Stimulated activated CD4-positive, alpha-beta T cell treated with anti-CD3 and anti-CD28 coated beads, Interleukin-15, amount 100 ng/mL, for 48 hours (primary cell): ENCODE measurements at places on chromosomes 13 and 19.
A peak's percentile ranks its signal among the peaks of the same experiment; 100 is the strongest.

DNA sequence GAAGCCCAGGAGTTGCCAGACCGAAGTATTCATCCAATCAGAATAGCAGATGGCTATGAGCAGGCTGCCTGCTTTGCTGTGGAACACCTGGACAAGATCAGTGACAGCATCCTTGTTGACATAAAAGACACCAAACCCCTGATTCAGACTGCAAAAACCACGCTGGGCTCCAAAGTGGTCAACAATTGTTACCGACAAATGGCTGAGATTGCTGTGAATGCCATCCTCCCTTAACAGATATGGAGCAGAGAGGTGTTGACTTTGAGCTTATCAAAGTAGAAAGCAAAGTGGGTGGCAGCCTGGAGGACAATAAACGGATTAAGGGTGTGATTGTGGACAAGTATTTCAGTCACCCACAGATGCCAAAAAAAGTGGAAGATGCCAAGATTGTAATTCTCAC lies 250.3 kb upstream of the OBI1 start:
- no peak for DNase-seq

DNA sequence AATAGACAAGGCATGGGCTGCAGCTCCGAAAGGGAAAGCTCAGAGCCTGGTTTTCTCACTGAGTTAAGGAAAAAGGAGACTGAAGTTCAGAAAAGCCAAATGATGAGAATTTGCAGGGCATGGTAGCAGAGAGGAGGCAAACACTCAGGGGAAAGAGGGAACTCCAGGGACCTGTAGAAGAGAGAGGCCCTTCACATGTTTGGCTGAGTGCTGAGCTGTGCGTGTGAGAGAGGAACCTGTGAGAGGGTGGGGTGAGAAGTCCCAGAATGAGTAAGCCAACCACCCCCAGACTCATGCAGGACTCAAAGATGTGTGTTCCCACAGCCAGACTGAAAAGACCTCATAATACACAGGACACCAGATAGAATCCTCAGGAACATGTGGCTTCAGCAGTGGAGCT lies 2.8 kb upstream of the CRYL1 start:
- DNase-seq = peak; percentile 8

GRCh38 chr13:112685896-112686295 lies 3.9 kb upstream of the ATP11A start:
- DNase-seq = no peak

- no peak for DNase-seq
These were observed 542.8 kb downstream of the RFC3 start for GRCh38 chr13:34360702-34361101.

DNA sequence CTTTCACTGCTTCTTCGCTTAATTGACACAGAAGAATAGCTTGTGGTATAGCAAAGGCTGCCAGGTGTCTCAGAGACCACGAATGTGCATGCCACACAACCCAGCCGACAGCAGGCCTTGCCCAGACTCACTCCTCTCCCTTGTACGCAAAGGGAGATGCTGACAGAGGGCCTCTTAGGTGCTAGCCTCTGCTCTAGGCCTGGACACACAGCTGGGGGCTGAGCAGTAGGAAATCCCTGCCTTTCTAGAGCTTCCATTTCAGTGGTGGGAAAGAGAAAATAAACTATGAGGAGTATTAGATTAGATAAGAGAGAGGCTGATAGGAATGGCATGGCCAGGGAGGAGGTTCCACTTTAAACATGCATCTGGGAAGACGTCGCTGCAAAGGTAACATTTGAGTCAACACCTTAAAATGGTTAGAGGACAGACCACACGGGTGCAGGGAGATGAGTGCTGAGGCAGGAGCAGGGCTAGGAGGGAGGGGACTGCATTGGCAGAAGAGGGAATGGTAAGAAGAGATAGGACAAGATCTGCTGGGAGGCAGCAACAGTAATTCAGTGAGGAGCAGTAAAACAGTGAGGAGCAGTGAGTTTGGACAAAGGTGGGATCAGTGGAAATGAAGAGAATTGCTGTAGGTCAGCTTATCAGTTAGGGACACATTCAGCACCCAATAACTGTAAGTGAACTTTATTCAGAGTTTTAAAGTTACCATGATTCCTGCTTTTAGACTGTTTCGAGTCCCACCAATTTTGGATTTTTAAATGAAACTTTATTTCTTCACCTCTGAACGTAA lies 100.0 kb downstream of the RNF17 start:
- no peak for DNase-seq

DNA sequence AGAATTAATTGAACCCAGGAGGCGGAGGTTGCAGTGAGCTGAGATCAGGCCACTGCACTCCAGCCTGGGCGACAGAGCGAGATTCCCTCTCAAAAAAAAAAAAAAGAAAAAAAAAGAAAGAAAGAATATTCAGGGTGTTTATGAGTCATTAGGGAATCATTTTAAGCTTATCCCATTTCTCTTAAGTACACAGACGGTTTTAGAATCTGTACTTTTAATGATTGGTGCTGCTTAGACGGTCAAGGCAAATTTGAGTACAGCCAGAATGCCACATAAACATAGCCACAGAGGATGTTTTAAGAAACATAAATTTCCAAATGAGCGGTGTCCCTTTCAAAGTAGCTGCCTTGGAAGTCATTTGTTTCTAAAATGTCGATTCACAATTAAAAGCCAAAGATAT lies 2.6 kb downstream of the SPRYD7 start:
- no peak for DNase-seq

- DNase-seq = no peak
These were observed 358.7 kb downstream of the RFC3 start for GRCh38 chr13:34176633-34177032.

DNA sequence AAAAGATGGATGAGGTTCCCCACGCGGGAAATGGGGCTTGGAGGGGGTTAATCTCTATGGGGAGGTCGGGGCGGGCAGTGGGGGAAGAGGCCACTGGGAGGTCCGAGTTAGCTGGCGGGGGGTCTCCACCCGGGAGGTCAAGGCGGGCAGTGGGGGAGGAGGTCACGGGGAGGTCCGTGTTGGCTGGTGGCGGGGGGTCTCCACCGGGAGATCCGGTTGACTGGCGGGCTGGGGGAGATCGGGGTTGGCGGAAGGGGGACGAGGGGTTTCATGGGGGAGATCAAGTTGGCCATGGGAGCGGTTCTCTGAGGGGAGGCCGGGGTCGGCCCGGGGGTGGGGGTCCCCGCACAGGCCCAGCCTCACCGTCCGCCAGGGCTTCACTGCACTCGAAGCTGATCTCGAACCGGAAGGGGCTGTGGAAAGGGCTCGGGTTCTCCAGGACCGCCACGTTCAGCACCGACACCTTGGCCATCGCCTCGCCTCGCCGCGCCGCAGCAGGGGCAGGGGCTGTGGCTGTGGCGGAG lies 342 bp downstream of the ASF1B start:
- no peak for DNase-seq

GRCh38 chr13:97526556-97526955 lies 92.6 kb downstream of the RAP2A start:
- DNase-seq = no peak

GRCh38 chr13:97548711-97549110 lies 114.7 kb downstream of the RAP2A start:
- no peak for DNase-seq

- peak; percentile 10 for DNase-seq
These were observed 575.8 kb downstream of the DACH1 start for GRCh38 chr13:71290963-71291841.

GRCh38 chr13:85204668-85205344 lies 594.4 kb downstream of the SLITRK6 start:
- DNase-seq = no peak

DNA sequence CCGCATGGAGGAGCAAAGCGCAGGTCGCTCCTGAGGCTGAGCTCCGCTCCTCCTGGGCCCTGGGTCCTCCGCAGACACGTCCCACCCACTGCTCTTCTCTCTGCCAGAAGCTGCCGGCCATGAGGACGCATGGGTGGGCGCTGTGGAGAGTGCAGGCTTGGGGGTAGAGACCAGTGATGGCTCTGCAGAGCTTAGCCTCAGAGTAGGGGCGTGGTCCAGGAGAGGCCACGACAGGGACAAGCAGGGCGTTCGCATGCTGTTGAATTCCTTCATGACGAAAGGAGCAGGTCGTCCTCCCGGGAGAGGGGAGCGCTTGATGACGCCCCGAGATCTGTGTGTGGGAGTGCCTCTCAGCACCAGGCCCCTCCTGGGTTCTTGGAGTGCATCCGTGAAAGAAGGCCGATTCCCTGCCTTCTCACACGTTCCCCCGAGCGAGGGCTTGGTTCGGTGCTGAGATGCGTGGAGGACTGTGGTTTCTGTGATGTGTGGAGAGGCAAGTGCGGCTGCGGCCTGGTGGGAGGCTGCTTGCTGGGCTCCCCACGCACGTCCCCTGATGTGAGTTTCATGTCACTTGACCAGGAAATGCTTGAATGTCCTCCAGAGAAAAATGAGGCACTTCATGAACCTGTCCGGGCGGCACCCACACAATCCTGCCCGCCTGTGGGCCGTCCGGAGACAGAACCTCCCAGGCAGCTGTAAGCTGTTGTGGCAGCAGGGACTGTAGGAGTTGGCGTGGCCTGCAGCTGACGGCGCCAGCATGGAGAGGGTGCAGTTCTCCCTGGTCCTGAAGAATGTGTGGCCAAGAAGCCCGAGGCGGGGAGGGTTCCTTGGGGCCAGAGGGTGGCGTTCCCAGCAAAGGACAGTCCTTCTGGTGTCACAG lies 4.5 kb downstream of the SF3A2 start:
- DNase-seq = no peak

DNA sequence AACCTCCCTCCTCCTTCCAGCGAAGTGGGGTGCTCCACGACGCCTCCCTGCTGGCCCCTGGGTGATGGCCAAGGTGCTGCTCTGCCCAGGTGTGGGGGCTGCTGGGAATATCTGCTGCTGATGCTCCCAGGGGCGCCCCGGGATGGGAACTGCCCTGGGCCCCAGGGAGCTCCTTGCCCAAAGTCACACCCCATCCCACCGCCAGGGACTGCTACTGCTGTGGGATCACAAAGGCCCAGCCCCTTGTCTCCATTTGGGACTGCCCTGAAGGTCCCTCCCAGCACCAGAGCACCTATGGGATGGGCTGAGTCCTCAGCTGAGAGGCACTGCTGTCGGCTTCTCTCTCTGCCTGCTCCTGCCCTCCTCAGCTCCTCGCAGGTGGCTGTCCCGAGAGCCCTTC lies 19.0 kb downstream of the CHST8 start:
- DNase-seq = no peak

GRCh38 chr13:90683711-90684131 lies 663.8 kb upstream of the MIR17HG start:
- no peak for DNase-seq

DNA sequence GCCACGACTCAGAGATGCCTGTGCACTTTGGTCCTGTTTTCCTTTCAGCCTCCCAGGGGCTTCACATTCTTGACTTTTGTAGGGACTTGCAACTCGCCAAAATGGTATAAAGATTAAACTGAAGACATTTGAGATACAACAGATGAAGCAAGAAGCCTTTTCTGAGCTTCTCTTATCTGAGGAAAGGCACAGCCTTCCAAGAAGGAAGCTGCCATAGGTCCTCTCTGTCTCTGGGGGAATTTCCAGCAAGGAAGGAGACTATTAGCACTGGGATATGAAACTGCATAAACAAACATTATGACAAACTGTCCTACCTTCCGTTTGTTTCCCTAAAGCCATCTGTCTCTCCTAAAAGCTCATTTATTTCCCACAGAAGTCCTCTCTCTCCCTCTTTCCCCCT lies 39.3 kb downstream of the TGDS start:
- DNase-seq = no peak

GRCh38 chr13:61010358-61010757 lies 405.3 kb downstream of the PCDH20 start:
- DNase-seq = no peak

DNA sequence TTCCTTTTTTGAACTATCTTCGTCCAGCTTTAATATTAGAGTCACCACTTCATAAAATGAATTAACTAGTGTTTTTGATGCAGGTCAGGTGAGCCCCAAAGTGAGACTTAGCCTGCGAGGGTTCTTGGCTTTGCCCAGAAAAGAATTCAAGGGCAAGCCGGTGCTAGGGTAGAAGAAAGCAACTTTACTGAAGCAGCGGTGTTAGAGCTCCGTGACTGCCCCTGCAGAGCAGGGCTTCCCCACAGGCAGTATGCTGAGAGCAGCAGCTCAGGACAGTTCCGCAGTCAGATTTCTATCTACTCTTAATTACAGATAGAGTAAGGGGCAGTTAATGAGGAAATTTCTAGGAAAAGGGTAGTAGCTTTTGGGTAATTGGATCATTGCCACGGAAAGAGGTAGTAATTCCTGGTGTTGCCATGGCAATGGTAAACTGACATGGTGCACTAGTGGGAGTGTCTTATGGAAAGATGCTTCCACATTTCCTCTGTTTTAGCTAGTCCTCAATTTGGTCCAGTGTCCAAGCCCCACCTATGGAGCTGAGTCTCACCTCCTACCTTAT lies 432.2 kb upstream of the ZNF507 start:
- DNase-seq = no peak

- peak; percentile 79 for DNase-seq
These were observed 16.5 kb downstream of the SIGLEC7 start for GRCh38 chr19:51158474-51159129.

- no peak for DNase-seq
These were observed 304.1 kb downstream of the FGF14 start for GRCh38 chr13:102097708-102098107.

- no peak for DNase-seq
These were observed 12.8 kb downstream of the FUT6 start for GRCh38 chr19:5826531-5827341.

DNA sequence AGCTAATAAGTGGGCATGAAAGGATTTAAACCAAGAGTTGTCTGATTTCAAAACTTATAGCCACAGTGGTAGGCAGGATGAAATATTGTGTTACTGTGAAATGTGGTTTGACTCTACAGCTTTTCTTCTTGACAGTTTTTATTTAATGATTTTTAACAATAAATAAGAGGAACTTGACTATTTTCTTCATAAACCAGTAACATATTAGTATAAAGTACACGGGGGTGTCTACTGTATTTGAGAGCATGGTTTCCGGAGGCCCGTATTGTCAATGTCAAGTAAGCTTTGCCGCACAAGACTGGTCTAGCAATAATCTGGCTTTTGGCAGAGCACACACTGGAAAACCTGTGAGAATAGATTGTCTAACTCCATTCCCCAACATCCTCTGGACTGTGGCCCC lies 894.5 kb downstream of the PCDH9 start:
- DNase-seq = no peak

GRCh38 chr19:4042064-4042730 lies 24.5 kb downstream of the ZBTB7A start:
- no peak for DNase-seq

DNA sequence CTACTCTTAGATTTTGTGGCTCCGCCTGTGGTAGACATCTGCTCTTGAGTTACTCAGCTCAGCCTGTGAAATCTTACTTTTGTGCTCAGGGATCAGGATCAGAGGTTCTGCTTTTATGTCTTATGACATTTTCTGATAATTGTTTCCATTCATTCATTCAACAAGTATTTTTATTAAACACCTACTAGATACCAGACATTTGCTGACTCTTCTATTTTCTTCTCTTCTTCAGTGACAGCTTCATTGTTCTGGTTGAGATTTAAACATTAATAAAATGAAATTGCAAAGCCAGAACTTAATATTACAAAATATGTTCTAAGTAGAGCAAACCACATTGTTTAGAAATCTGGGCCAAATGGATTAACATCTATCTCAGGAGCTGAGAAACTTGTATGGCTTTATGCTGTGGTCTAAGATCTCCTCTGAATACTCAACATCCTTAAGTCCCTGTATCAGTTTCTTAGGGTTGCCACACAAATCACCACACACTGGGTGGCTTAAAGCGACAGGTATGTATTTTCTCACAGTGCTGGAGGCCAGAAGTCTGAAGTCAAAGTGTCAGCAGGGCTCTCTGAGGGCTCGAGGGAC lies 15.8 kb upstream of the MICU2 start:
- no peak for DNase-seq
